ENCODE measurements at places on chromosomes 3 and 15.
A peak's percentile ranks its signal among the peaks of the same experiment; 100 is the strongest.

- DNase-seq = no peak
Measured at GRCh38 chr3:196227121-196227561, 10.8 kb downstream of the SLC51A start.

- DNase-seq = no peak
Measured at GRCh38 chr3:148625095-148625736, 72.5 kb upstream of the AGTR1 start.

DNA sequence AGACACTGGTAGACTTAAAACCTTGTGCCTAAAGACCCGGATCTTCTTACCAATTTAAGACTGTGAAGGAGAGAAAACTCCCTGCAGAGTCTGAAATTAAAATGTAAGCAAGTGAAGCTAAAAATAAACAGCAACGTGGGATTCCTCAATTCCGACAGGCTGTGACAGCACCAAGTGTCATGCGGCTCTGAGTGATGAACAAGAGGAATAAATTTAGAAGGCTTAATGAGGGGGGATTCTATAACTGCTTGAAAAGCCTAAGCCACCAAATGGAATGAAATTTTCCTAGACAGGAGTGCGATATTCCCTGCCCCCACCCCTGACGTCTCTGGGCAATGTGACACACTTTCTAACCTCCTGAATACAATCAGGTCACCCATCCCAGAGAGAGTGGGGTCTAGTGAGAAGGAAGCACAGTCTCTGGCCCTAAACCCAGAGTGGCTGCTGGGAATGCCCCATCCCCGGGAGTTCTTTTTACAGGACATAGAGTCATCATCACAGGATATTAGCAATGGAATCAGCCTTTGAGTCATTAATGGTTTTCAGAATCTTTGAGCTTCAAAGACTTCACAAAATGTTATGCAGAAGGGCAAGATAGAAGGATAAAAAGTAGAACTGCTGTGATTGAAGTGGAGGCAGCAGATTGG lies 114.3 kb downstream of the EDEM1 start:
- no peak for DNase-seq

- no peak for DNase-seq
Measured at GRCh38 chr15:50414624-50415023, 9.6 kb upstream of the USP8 start.

GRCh38 chr15:53107855-53108254 lies 317.7 kb upstream of the ONECUT1 start:
- DNase-seq = no peak

DNA sequence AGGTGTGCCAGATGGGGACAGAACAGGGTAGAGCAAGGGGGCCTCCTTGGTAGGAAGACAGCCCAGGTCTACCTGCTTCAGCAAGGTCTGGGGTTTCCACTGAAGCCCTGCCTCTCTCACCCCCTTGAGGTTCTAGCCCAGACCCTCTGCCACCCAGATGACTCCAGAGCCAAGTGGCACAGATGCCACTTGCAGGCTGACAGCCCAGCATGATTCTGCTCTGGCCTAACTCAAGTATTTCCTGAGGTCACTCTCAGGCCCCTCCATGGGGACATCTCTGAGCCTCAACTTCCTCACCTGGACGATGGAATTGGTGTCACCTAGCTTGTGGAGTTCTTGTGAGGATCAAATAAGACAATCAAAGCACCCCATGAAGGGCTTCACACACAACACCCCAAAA lies 23.9 kb downstream of the PLXNB1 start:
- no peak for DNase-seq

- peak; percentile 44 for DNase-seq
Measured at GRCh38 chr3:143970773-143971358, 757 bp upstream of the DIPK2A start.

- DNase-seq = no peak
Measured at GRCh38 chr3:141294301-141294700, 62.7 kb downstream of the PXYLP1 start.

- DNase-seq = no peak
Measured at GRCh38 chr3:38739396-38739689, 76.7 kb downstream of the SCN10A start.
